ENCODE measurements at places on chromosomes 5 and 9.

DNA sequence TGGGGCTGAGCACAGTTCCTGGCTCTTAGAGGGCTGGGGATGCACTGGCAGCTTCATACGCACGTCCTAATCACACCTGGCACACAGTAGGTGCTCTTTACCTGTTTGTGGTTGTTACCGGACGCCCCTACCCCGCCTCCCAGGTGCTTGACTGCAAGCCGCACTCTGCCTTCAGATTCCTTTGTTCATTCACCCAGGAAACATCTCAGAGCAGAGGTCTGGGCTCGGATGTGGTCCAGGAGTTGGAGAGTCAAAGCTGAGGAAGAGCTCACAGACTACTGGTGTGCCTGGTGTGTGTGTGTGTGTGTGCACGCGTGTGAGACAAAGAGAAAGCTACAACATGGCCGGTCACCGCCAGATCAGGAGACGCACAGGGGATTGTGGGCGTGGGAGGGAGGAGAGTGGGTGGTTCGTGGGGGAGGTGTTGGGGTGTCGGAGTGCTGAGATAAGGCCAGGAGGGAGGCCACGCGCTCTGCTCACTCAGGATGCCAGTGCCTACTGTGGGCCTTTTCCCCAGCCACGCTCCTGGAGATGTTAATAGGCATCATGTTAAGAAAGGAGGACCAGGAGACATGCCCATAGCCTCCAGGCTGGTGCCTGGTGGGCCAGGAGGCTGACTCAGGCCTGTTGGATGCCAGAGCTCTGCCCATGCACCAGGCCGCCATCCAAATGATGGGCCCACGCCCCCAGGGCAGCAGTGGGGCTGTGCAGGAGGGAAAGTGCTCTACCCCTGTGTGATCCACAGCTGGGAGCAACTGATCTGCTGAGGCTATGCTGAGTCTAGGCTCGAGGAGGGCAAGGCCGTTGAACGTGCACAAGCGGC is 39.9 kb downstream of the CRB2 start:
- no peak overlapping the region for H3K27ac ChIP-seq
- H3K4me3 ChIP-seq, result no peak overlapping the region
- no peaks in the 10 kb centered on the region for H3K36me3 ChIP-seq
- DNase-seq, result no peak
- H3K4me1 ChIP-seq, result no peaks in the 10 kb centered on the region
- H3K27me3 ChIP-seq, result no peaks in the 10 kb centered on the region

GRCh38 chr9:131273146-131273855 is 3.0 kb downstream of the FAM78A start:
- H3K4me1 ChIP-seq, result peaks cover 17% of the 10 kb centered on the region
- H3K27ac ChIP-seq, result peak overlapping the region; percentile 69
- H3K4me3 ChIP-seq, result peak overlapping the region; percentile 67

DNA sequence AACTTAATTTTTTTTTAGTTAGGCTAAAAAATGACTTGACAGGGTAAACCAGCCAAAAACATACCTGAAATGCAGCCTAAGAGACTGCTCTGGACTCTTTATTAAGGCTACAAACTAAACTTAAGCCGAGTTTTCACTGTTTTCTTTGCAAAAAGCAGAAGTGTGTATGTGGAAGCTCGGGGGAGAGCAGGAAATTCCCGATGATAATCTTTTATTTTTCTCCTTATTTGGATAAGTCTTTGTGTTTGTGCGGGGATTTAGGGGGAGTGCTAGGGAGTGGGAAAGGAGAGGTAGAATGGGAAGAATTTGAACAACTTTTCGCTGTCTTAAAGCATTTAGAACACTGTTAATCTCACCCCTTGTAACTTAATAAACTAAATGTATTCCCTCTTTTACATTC is 30.7 kb upstream of the GPR21 start:
- H3K27ac ChIP-seq, result peak overlapping the region; percentile 20
- DNase-seq, result no peak
- H3K4me1 ChIP-seq, result peaks cover 16% of the 10 kb centered on the region
- no peaks in the 10 kb centered on the region for H3K27me3 ChIP-seq
- no peak overlapping the region for H3K4me3 ChIP-seq

GRCh38 chr9:121498487-121499176 is 1.0 kb downstream of the GGTA1 start:
- peaks cover 25% of the 10 kb centered on the region for H3K4me1 ChIP-seq
- DNase-seq, result peak; percentile 28
- no peaks in the 10 kb centered on the region for H3K36me3 ChIP-seq
- H3K4me3 ChIP-seq, result peak overlapping the region; percentile 63

- no peak overlapping the region for H3K27ac ChIP-seq
- no peaks in the 10 kb centered on the region for H3K27me3 ChIP-seq
- DNase-seq, result no peak
These were observed 86.2 kb downstream of the PSAT1 start for GRCh38 chr9:78383130-78383529.

DNA sequence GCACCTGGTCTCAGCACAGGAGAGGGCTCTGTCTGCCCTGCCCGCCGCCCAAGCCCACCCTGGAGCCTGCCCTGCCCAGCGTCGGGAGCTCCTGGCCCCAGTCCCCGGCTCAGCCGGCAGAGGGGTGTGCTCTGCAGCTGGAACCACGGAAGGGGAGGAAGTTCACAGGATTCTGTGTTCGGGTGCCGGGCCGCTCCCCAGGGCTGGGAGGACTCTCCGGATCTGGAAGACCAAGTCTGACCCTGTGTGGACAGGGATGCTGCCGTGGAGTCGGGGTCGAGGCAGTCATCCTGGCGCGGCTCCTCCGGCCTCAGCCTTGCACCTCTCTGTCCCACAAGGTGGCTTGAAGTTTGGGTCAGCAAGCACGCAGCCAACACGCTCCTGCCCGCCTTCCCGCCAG is 78.6 kb downstream of the KCNT1 start:
- no peak overlapping the region for H3K4me3 ChIP-seq
- no peaks in the 10 kb centered on the region for H3K36me3 ChIP-seq
- H3K4me1 ChIP-seq, result no peaks in the 10 kb centered on the region
- H3K27ac ChIP-seq, result no peak overlapping the region
- DNase-seq, result no peak
- H3K27me3 ChIP-seq, result no peaks in the 10 kb centered on the region

GRCh38 chr5:80676706-80677105 is 21.9 kb upstream of the DHFR start:
- H3K4me1 ChIP-seq, result no peaks in the 10 kb centered on the region
- H3K36me3 ChIP-seq, result peaks cover 11% of the 10 kb centered on the region
- H3K27ac ChIP-seq, result no peak overlapping the region
- no peaks in the 10 kb centered on the region for H3K27me3 ChIP-seq

GRCh38 chr9:5111696-5112095 is 73.7 kb downstream of the INSL6 start:
- peaks cover 35% of the 10 kb centered on the region for H3K36me3 ChIP-seq
- no peaks in the 10 kb centered on the region for H3K27me3 ChIP-seq
- DNase-seq, result peak; percentile 2

- peaks cover 12% of the 10 kb centered on the region for H3K27me3 ChIP-seq
- no peak overlapping the region for H3K4me3 ChIP-seq
- peaks cover 6% of the 10 kb centered on the region for H3K4me1 ChIP-seq
- no peak overlapping the region for H3K27ac ChIP-seq
- H3K36me3 ChIP-seq, result no peaks in the 10 kb centered on the region
- no peak for DNase-seq
These were observed 19.5 kb upstream of the TCERG1 start for GRCh38 chr5:146427619-146427997.

DNA sequence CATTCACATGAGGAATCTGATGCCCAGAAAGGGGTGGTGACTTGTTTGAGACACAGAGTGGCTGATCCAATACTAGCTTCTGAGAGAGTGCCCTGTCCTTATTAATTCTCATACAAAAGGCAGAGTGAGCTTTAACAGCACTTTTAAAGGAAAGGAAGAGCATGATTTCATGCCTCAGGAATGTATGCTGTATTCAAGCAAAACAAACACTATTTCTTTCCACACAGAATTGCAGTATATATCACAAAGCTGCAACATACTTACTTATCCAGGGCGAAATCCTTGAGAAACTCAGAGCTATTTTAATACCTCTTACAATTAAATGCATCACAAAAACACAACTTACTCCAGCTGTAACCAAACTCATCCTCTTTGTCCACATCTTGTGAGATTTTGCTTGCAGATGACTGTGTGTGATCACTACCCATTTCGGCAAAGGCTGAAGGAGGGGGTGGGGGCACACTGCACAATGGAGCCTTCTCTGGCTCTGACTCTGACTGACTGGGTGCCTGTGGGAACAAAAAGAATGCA is 139.8 kb downstream of the MPDZ start:
- H3K36me3 ChIP-seq, result peaks cover 45% of the 10 kb centered on the region
- no peaks in the 10 kb centered on the region for H3K27me3 ChIP-seq
- H3K4me3 ChIP-seq, result no peak overlapping the region
- DNase-seq, result peak; percentile 75

- no peak for DNase-seq
- H3K27ac ChIP-seq, result no peak overlapping the region
- peaks cover 3% of the 10 kb centered on the region for H3K36me3 ChIP-seq
- no peak overlapping the region for H3K4me3 ChIP-seq
- no peaks in the 10 kb centered on the region for H3K27me3 ChIP-seq
These were observed 30.0 kb downstream of the FABP6 start for GRCh38 chr5:160259341-160259740.

DNA sequence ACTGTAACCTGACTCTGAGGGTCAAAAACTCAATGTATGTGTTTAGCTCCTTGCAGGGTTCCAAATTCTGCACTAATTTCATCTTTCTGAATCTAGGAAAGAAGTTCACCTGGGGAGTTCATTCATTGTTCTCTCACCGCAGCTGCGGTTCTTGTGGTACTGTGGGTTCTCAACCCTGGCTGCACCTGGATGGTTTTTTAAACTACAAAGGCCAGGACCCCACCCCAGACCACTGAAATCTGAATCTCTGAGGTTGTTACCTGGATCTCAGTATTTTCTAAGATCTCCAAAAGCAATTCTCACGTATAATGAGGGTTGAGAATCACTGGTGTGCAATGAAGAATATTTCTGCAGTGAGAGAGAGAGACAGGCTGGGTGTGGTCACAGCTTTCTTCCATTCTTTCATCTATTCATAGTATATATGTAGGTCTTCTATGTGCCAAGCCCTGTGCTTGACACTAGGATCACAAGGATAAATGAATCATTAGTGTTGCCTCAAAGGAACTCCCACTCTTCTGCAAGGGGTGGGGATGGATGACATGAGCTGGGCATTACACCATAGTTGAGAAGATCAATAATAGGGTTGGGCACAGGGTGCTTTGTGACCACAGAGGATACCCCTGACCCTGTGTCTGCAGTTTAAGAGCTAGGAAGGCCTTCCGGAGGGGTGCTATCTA is 109.8 kb downstream of the GALNT10 start:
- no peak for DNase-seq
- peaks cover 24% of the 10 kb centered on the region for H3K4me1 ChIP-seq
- H3K36me3 ChIP-seq, result peaks cover 39% of the 10 kb centered on the region
- no peak overlapping the region for H3K27ac ChIP-seq
- H3K4me3 ChIP-seq, result no peak overlapping the region

- no peaks in the 10 kb centered on the region for H3K27me3 ChIP-seq
- no peak overlapping the region for H3K27ac ChIP-seq
- DNase-seq, result peak; percentile 90
- H3K36me3 ChIP-seq, result no peaks in the 10 kb centered on the region
- no peak overlapping the region for H3K4me3 ChIP-seq
These were observed 120.9 kb downstream of the WNK2 start for GRCh38 chr9:93304574-93305496.

DNA sequence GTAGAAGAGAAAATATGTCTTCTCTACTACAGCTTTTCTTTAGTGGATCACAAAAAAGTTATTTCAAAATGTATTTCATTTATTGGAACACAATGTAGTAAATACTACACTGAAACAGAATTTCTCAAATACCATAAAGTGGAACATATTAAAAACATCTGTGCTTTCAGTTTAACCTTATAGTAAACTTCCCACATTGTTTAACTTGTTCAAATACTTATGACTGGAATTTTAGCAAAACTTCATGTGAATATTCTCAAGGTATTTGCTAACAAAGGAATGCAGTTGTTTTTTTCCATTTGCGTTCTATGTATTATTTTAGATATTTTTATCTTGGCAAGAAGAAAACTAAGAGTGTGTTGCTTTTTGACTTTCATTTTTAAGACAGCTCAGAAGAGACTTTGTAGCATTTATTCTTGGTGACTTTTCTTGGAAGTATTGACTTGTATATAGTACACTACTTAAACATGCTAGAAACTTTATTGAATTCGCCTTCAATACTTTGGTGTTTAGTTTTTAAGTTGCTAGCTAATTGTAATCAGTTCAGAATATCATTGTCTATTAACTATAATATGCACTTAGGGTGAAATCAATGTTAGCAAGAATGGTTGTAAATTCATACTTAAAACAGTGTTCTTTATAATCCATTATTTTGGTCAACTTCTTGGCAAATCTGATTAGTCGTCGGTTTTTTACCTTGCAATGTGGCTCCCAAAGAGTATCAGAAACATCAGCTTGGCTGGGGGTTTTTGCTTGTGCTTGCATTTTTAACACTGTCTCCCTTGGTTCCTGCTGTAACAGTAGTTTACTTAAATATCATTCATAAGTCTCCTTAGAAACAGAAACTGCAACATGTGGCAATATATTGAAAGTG is 5.0 kb upstream of the RHOBTB3 start:
- H3K4me3 ChIP-seq, result no peak overlapping the region
- peaks cover 59% of the 10 kb centered on the region for H3K4me1 ChIP-seq
- H3K36me3 ChIP-seq, result no peaks in the 10 kb centered on the region
- H3K27me3 ChIP-seq, result no peaks in the 10 kb centered on the region

DNA sequence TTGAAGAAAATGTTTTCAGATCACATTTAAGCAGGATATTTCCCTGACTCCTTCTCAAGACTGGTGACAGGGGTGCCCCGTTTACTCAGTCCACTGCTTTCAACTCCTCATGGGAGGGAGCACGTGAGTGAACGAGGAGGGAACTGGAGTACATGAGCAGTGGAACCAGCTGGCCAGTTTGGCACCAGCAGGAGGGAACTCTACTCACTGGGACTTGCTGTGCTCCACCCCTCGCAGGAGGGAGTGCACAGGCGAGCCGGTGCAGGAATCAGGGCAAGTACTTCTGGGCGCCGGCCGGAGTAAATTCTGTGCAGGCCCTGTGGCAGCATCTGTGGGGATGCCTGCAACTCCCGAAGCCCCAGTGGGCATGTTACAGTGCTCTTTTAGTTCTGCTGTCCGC is 1941.1 kb upstream of the C9orf72 start:
- no peak overlapping the region for H3K4me3 ChIP-seq
- no peak overlapping the region for H3K27ac ChIP-seq
- H3K36me3 ChIP-seq, result no peaks in the 10 kb centered on the region
- H3K4me1 ChIP-seq, result no peaks in the 10 kb centered on the region

DNA sequence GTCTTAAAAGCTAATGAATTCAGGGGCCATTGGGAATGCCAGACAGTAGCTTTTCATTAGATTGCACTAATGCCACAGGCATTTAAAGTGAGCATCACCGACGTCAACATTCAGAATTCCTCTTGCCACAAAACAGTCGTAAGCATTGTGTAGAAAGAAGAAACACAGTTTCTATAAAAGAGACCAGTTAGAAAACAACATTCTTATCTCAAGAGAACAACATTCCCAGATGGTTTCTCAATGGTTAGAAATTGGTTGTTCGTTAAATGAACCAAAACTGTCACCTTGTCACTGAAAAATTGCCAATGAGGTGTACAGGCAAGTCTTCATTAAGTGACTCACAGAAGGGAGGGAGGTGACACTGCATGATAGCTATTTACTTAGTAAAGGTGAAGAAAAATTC is 401.6 kb upstream of the PRR16 start:
- no peaks in the 10 kb centered on the region for H3K27me3 ChIP-seq
- no peaks in the 10 kb centered on the region for H3K36me3 ChIP-seq
- no peak overlapping the region for H3K4me3 ChIP-seq
- no peaks in the 10 kb centered on the region for H3K4me1 ChIP-seq
- DNase-seq, result no peak

- no peaks in the 10 kb centered on the region for H3K4me1 ChIP-seq
- H3K27ac ChIP-seq, result no peak overlapping the region
- H3K27me3 ChIP-seq, result no peaks in the 10 kb centered on the region
- DNase-seq, result no peak
- no peak overlapping the region for H3K4me3 ChIP-seq
- H3K36me3 ChIP-seq, result no peaks in the 10 kb centered on the region
These were observed 14.4 kb upstream of the DMRT3 start for GRCh38 chr9:962023-962422.
